NCI-H1417 (cell line): ENCODE measurements at places on chromosomes 7 and 10.

- DNase-seq = no peak
These were observed 294.1 kb upstream of the YAE1 start for GRCh38 chr7:39272111-39272510.

- DNase-seq = no peak
These were observed 272.7 kb downstream of the GFRA1 start for GRCh38 chr10:116000151-116000842.

- DNase-seq = no peak
These were observed 14.9 kb downstream of the DLG5 start for GRCh38 chr10:77911535-77912123.

DNA sequence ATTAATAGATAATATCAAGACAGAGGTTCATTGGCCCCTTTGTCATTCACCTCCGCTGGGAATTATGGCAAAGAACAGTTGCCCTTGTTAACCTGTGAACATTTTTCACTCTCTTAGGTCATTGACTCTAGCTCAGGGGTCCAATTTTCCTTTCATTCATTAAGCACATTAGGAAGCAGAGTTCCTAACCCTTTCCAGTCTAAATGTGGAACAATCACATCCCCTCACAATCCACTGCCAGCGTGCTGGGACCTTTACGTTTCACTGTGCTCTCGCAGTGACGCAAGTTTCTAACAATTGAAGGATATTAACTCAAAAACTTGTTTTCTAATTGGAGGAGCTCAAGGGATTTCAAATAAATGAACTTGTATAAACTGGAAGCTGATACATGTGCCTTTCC is 79.3 kb upstream of the MEOX2 start:
- no peak for DNase-seq

DNA sequence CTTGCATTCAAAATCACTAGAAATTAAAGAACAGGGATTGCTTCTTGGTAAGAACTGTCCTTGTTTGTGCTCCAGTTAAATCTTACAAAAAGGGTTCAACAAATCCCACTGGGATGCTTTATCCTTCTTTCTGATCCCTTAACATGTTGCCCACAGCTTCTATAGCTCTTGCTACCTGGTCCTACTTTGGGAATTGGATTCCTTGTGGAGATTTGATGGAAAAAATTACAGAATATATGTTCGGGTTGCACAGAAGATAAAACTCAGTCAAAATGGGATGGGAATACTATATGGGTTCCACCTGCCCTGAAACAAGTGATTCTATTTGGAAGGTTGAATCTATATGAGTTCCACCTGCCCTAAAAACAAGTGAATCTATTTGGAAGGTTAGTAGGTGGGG is at the start of gene OR2A25:
TSS of gene OR2A25 (plus strand) at position 301 of the 400 bp plus-strand sequence. CDS start 4,409 bp downstream, outside the sequence.
- DNase-seq = no peak
